ENCODE measurements at places on chromosomes 2 and 18.

DNA sequence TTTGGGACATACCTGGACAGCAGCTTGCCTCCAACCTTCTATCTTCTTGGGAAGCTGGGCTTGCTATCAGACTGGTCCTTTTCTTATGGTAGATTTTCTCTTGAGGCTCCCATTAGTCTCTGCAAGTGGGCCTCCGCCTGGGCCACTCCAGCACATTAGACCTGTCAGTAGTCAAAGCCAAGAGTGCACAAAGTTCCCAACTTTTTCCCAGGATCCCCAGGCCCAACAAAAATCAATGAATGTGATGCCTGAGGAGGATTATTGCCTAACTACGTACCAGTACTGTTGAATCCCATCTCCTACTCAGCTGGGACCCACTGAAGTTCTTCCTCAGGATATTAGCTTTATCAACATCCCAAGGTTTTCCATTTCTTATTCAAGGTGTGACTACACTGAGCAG is 51.7 kb downstream of the PROC start:
- no peak for DNase-seq

DNA sequence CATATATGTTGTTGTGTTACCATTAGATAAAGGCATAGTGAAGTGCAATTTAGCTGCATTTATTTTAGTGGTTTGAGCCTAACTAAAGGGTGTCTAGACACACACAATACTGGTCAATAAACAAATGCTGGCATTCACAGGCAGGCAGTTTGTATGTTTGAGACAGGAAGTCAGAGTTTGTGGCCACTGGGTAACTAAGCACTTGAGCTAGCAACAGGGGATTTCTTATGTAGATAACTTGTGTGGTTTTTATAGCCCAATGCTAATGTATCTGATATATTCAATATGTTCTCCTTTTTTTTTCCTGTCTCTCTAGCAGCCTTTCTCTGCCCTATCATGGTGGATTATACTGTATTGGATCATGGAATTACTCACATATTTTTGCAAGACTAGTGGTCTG is 38.1 kb downstream of the LRRTM4 start:
- DNase-seq = no peak

DNA sequence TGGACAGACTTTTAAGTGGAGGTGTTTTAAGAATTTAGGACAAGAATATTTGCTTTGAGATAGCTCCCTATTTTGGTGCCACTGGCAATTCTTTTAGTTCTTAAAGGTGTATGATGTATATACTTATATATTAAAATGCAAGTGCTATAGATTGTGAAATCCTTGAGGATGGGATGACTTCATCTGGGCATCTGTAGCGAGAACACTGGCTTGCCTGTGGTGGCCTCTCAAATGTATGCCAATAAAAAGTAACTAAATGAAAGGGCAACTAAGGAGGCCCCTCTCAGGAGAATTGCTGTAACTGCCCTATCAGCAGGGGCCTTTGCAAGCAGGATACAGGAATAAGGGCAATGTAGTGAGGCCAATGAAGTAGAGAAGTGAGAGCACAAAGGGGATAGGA is 2.6 kb upstream of the THUMPD2 start:
- DNase-seq = no peak

GRCh38 chr18:38459131-38459994 is 893.8 kb upstream of the CELF4 start:
- DNase-seq = no peak

- DNase-seq = no peak
Measured at GRCh38 chr2:37619959-37620300, 51.5 kb downstream of the CDC42EP3 start.

- no peak for DNase-seq
Measured at GRCh38 chr2:152106464-152106863, 7.6 kb upstream of the CACNB4 start.

DNA sequence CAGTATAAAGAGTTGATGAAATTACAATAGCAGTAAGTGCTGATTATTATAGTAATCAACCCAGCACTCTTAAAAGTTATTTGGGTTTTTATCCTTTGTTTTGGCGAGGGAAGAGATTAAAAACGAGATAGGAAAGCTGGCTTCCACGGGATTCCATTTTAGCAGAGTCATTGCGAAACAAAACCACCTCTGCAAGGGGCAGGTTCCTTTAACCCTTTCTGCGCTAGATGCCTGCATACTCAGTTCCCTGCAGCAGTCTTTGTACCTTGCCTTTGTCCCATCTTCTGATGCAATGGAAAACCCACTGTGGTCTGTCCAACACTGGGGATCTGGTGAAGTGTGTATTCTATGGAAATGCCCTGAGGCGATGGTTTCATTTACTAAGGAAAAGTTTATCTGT is 2.7 kb downstream of the YPEL5 start:
- no peak for DNase-seq

- DNase-seq = no peak
Measured at GRCh38 chr2:208148803-208149202, 2.8 kb upstream of the CRYGB start.

DNA sequence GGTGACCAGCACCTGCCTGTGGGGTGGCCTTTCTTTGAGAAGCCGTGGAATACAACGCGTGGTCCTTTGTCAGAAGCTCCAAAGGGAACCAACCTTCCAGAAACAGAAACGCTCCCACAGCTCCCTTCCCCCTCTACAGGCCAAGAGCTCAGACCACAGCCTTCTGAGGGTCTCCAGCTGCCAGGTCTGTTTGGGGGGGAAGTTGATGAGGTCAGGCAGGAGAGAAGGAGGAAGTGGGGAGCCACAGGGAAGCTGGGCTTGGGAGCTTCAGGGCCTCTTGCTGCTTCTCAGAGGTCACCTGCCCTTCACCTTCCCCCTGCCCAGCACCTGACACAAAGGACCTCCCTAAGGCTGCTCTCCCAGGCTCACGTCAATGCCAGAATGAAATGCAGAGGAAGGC is 287.7 kb upstream of the ID2 start:
- DNase-seq = no peak

GRCh38 chr2:75960472-75961009 is 249.8 kb upstream of the GCFC2 start:
- no peak for DNase-seq

- no peak for DNase-seq
Measured at GRCh38 chr2:42196403-42197267, 27.5 kb downstream of the EML4 start.

DNA sequence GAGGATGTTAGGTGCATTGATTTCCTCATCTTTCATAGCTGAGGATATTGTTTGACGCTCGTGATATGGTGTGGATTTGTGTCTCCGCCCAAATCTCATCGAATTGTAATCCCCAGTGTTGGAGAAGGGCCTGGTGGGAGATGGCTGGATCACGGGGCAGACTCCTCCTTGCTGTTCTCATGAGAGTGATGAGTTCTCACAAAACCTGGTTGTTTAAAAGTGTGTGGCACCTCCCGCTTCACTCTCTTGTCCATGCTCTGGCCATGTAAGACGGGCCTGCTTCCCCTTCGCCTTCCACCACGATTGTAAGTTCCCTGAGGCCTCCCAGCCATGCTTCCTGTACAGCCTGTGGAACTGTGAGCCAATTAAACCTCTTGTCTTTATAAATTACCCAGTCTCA is 28.4 kb upstream of the GPC1 start:
- DNase-seq = no peak

DNA sequence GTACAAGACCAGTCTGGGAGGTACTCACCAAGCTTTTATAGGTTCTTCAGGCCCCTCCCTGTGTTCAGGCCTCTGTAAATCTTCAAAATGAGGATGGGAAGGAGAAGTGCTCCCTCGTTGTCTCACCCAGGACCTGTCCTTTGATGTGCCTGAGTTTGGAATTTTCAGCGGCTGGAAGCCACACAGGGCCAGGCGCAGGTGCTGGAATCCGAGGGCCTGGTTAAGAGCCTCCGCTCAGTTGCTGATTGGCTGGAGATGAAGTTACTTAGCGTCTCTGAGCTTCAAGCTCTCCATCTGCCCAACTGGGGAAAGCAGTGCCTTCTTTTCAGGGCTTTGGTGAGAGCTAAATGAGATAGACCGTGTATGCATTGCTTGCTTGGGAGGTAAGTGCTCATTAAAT is 30.0 kb downstream of the HJURP start:
- DNase-seq = no peak
